ENCODE measurements at places on chromosomes 5 and 9. TPM values are rescaled to one million over a fixed set of nuclear protein-coding genes. Genes with fewer than 3 reads are reported as not detected.

- no peak overlapping the region for H3K4me3 ChIP-seq
- no peak for DNase-seq
- no peak overlapping the region for H3K27ac ChIP-seq
- H3K27me3 ChIP-seq, result no peaks in the 10 kb centered on the region
Measured at GRCh38 chr5:82863266-82863665, 213.9 kb downstream of the TMEM167A start.

DNA sequence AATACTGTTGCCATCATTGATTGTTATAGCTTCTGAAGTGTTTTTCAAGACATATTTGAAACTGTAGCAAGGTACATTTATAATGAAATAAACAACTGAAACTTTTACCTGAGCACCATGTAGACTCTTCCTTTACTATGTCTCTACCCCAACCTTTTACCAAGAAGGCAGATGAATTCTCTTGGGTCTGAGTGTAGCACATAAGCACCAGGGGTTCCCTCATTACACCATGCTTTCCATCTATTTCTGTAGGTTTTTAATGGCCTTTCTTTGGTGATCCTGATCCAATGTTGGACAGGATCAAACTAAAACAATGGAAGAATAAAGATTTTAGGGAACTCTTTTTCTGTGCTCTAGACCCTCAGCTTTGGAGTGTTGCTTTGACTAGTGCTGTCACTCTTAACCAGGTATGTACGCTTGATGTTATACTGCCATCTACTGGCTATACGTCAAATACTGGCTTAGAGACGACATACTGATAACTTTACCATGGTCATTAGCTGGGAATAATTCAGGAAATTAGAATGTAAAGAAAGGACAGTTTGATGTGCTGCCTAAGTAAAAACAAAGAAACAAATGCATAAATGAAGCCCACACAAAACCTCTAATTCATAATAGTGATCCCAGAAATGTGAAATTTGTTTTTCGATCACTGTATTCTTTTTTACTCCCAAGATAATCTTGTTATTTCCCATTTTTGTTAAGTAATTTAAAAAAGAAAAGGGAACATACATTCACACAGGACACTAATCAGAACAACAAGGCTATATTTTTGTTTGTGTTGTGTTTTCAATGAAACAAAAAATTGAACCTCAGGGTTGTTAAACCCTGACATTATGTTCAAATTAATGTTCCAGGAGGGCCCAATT lies 30.7 kb downstream of the IFNW1 start:
- DNase-seq, result no peak
- H3K27me3 ChIP-seq, result no peaks in the 10 kb centered on the region
- H3K4me1 ChIP-seq, result no peaks in the 10 kb centered on the region
- H3K27ac ChIP-seq, result no peak overlapping the region
- H3K36me3 ChIP-seq, result no peaks in the 10 kb centered on the region

- H3K4me3 ChIP-seq, result no peak overlapping the region
- H3K27me3 ChIP-seq, result no peaks in the 10 kb centered on the region
- DNase-seq, result no peak
- no peak overlapping the region for H3K27ac ChIP-seq
- peaks cover 7% of the 10 kb centered on the region for H3K36me3 ChIP-seq
Measured at GRCh38 chr9:114488398-114489129, 16.7 kb downstream of the WHRN start.

- no peak overlapping the region for H3K27ac ChIP-seq
- no peaks in the 10 kb centered on the region for H3K27me3 ChIP-seq
- no peak overlapping the region for H3K4me3 ChIP-seq
- no peaks in the 10 kb centered on the region for H3K4me1 ChIP-seq
Measured at GRCh38 chr5:85614489-85614888, 1003.3 kb upstream of the COX7C start.

GRCh38 chr9:137406876-137407589 lies 15.9 kb downstream of the EXD3 start:
- no peaks in the 10 kb centered on the region for H3K36me3 ChIP-seq
- no peak for DNase-seq
- H3K27me3 ChIP-seq, result no peaks in the 10 kb centered on the region
- H3K4me3 ChIP-seq, result no peak overlapping the region
- H3K27ac ChIP-seq, result no peak overlapping the region
- H3K4me1 ChIP-seq, result peaks cover 12% of the 10 kb centered on the region

- H3K27me3 ChIP-seq, result peaks cover 48% of the 10 kb centered on the region
- H3K36me3 ChIP-seq, result no peaks in the 10 kb centered on the region
- DNase-seq, result no peak
Measured at GRCh38 chr9:121577166-121577565, 74.3 kb upstream of the DAB2IP start.

GRCh38 chr5:67910546-67910945 lies 305.0 kb upstream of the PIK3R1 start:
- DNase-seq, result no peak
- no peak overlapping the region for H3K4me3 ChIP-seq
- no peaks in the 10 kb centered on the region for H3K4me1 ChIP-seq
- no peaks in the 10 kb centered on the region for H3K36me3 ChIP-seq

DNA sequence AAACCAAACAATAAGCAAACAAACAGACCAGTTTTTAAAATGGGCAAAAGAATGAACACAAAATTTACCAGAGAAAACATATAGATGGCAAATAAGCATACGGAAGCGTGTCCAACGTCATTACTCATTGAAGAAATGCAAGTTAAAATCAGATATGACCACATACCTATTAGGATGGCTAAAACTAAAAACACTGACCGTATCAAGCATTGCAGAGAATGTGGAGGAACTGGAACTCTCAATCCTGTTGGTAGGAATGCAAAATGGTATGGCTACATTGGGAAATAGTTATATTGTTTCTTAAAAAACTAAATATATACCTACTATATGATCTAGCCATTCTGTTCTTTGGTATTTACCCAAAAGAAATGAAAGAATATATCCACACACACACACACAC lies 129.4 kb upstream of the ACO1 start:
- no peak for DNase-seq
- no peaks in the 10 kb centered on the region for H3K4me1 ChIP-seq
- no peaks in the 10 kb centered on the region for H3K36me3 ChIP-seq

GRCh38 chr5:119341452-119342349 lies 14.1 kb upstream of the TNFAIP8 start:
- H3K4me1 ChIP-seq, result peaks cover 63% of the 10 kb centered on the region
- H3K36me3 ChIP-seq, result no peaks in the 10 kb centered on the region
- no peak overlapping the region for H3K4me3 ChIP-seq
- no peaks in the 10 kb centered on the region for H3K27me3 ChIP-seq
- no peak for DNase-seq

DNA sequence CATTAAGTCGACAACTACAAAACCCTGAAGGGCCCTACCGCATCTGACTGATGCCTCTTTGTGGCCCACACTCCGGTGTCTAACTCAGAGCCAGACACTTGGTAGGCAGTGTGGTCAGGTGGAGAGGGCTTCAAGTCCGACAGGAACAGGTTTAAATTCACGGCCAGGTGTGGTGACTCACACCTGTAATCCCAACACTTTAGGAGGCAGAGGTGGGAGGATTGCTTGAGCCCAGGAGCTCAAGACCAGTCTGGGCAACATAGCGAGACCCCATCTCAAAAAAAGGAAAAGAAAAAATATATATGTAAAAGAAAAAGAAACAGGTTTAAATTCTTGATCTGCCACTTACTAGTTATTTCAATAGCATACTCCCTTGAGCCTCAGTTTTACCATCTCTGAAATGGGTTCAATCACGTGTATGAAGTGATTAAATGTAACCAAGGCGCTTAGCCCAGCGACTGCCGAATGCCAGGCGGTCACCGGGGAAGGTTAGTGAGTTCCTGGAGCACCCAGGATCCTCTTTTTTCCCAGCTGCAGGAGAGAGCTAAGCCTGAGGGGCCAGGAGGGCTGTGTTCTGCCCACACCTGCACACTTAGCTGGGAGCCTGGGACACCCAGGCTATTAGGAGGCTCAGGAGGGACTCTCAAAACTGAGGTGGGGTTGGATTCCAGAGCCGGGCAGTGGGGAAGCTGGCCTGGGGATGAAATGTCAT lies 943 bp downstream of the CLTB start:
- no peaks in the 10 kb centered on the region for H3K27me3 ChIP-seq
- peak overlapping the region; percentile 89 for H3K4me3 ChIP-seq
- peaks cover 9% of the 10 kb centered on the region for H3K36me3 ChIP-seq
- DNase-seq, result peak; percentile 9

DNA sequence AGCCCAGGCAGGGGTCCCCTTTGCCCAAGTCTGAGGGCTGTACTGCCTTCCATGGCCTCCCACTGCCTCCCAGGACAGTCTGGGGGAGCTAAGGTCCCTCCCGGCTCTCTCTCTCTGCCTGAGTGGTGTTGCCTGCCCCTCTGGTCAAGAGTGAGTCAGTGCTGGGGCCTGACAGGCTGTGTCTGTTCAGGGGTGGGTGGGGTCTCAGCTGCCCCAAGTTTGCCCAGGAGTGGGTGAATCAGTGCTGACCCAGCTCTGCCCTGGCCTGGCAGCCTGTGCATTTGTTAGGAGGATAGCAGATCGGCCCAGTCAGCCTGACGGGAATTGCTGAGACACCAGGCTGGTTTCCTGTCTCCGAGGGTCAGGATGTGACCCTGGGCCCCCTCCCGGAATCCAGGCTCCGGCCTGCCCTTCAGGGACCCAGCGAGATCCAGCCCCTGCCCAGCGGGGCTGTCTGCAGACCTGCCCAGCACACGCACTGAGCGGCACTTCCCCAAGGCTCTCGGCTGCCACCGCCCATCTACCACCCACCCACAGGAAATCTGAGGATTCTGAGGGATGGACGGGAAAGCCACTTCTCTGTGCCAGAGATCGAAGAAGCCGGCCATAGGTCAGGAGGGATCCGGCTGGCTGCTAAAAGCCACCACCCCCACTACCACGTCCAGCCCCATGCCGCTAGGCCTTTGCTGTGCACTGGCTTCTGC lies 15.9 kb downstream of the ENG start:
- DNase-seq, result no peak
- H3K27ac ChIP-seq, result no peak overlapping the region
- no peaks in the 10 kb centered on the region for H3K27me3 ChIP-seq
- no peaks in the 10 kb centered on the region for H3K4me1 ChIP-seq
- no peak overlapping the region for H3K4me3 ChIP-seq
- no peaks in the 10 kb centered on the region for H3K36me3 ChIP-seq

- DNase-seq, result no peak
- H3K27ac ChIP-seq, result no peak overlapping the region
- peaks cover 14% of the 10 kb centered on the region for H3K27me3 ChIP-seq
- no peaks in the 10 kb centered on the region for H3K4me1 ChIP-seq
Measured at GRCh38 chr5:142621227-142621626, 64.7 kb downstream of the FGF1 start.

- no peaks in the 10 kb centered on the region for H3K4me1 ChIP-seq
- no peak overlapping the region for H3K4me3 ChIP-seq
- H3K27ac ChIP-seq, result no peak overlapping the region
- H3K27me3 ChIP-seq, result no peaks in the 10 kb centered on the region
- no peak for DNase-seq
- no peaks in the 10 kb centered on the region for H3K36me3 ChIP-seq
Measured at GRCh38 chr5:109102096-109102690, 307.6 kb downstream of the PJA2 start.

- H3K4me3 ChIP-seq, result no peak overlapping the region
- peak; percentile 43 for DNase-seq
- no peak overlapping the region for H3K27ac ChIP-seq
Measured at GRCh38 chr5:112604732-112605630, 132.7 kb upstream of the APC start.

DNA sequence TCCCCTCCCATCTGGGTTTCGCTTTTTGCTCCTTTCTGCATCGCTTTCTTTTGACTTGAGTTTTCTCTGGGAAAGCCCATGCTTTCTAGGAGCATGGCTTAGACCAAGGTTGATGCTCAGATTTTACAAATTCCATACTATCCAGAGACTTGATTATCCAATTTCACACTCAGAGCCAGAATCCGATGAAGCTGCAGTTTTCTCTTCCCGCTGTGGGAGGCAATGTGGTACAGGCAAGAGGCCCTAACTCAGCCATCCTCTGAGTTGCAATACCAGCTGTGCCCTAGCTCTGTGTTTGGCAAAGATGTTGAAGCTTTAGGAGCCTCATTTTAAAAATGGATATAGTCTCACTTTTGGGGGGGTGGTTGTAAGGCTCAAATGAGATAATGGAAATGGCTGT lies 85.1 kb downstream of the BRINP1 start:
- H3K4me3 ChIP-seq, result no peak overlapping the region
- no peaks in the 10 kb centered on the region for H3K27me3 ChIP-seq
- H3K36me3 ChIP-seq, result no peaks in the 10 kb centered on the region

DNA sequence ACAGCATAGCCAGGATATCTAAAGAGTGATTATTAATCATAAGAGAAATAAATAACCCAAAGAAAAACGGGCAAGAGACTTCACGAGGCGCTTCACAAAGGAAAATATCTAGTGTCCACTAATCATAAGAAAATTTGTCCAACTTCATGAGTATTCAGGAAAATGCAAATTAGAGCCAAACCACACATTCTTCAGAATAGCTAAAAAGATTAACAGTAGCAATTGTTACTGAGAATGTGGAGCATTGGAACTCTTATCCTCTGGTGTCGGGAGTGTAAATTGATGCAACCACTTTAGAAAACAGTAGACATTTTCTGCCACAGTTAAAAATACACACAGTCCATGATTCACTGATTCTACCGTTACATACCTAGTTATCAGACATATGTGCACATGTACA lies 145.7 kb downstream of the CWC27 start:
- no peak overlapping the region for H3K27ac ChIP-seq
- H3K4me3 ChIP-seq, result no peak overlapping the region
- no peak for DNase-seq
- H3K36me3 ChIP-seq, result no peaks in the 10 kb centered on the region

DNA sequence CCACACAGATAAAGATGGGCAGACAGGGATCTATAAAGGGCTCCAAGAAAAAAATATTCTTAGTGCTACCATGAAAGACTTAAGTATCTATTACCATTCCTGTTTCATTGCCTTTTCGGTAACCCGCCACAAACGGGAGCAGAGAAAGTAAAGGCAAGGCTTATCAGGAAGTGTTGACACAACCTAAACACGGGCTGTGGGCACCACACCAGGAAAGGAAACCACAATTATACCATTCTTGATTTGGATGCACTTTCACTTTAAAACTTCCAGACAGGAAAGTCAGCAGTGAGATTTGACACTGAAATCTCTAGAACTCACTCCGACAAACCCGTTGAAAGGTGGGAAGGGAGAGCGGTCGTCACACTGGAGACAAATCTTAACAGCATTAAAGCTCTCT lies 6.5 kb downstream of the TLE1 start:
- DNase-seq, result no peak
- no peaks in the 10 kb centered on the region for H3K27me3 ChIP-seq
- no peak overlapping the region for H3K27ac ChIP-seq
- H3K4me3 ChIP-seq, result no peak overlapping the region
- H3K36me3 ChIP-seq, result no peaks in the 10 kb centered on the region

PAPPA gene
- total RNA-seq, result 0.20 TPM

ACTBL2 gene
- total RNA-seq, result not detected

SPINK7 gene
- not detected for total RNA-seq

PPP2R2B gene
- not detected for total RNA-seq

DAB2IP gene
- 0.38 TPM for total RNA-seq

PELO gene
- total RNA-seq, result 9.6 TPM

PLK2 gene
- 0.58 TPM for total RNA-seq

CKMT2 gene
- total RNA-seq, result not detected

GARIN3 gene
- not detected for total RNA-seq

SPARC gene
- 24.3 TPM for total RNA-seq

Data from K562 (cell line).